Vagina (tissue), 2 donors: ENCODE measurements at places on chromosomes 6 and 20. TPM values are rescaled to one million over a fixed set of nuclear protein-coding genes. Genes with fewer than 3 reads are reported as not detected.

DNA sequence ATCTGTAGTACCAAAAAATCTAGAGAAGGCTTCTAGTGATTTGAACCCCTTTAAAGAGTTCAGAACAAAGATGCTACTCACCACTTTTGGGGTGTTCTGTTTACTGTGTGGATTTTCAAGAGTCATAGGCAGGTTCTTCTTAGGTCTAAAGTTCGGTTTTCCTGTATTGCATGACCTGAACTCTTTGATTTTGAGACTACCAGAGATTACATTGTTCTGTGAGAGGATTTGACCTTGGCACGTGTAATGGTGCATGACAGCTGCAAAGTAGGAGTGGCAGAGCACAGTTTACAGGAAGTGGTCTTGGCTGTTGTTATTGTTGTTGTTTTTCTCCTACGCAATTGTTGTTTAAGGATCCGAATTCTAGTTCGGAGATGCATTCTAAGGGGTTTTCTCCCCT is 592.7 kb downstream of the EPHA7 start:
- H3K36me3 ChIP-seq, result no peaks in the 10 kb centered on the region
- H3K27ac ChIP-seq, result no peak overlapping the region
- DNase-seq, result no peak
- H3K4me1 ChIP-seq, result no peaks in the 10 kb centered on the region

GRCh38 chr20:47020231-47020630 is 125.6 kb downstream of the EYA2 start:
- H3K27ac ChIP-seq, result peak overlapping the region; percentile 49
- no peak overlapping the region for H3K4me3 ChIP-seq
- H3K4me1 ChIP-seq, result peaks cover 18% of the 10 kb centered on the region
- no peak for DNase-seq
- no peaks in the 10 kb centered on the region for H3K36me3 ChIP-seq

GRCh38 chr6:132365281-132365907 is 35.9 kb downstream of the MOXD1 start:
- H3K4me3 ChIP-seq, result no peak overlapping the region
- H3K27me3 ChIP-seq, result no peaks in the 10 kb centered on the region

- H3K27me3 ChIP-seq, result no peaks in the 10 kb centered on the region
- no peak overlapping the region for H3K4me3 ChIP-seq
- H3K27ac ChIP-seq, result no peak overlapping the region
- H3K36me3 ChIP-seq, result no peaks in the 10 kb centered on the region
- no peaks in the 10 kb centered on the region for H3K4me1 ChIP-seq
Measured at GRCh38 chr6:116483616-116484015, 22.4 kb downstream of the CALHM6 start.

- no peaks in the 10 kb centered on the region for H3K36me3 ChIP-seq
- peaks cover 7% of the 10 kb centered on the region for H3K4me1 ChIP-seq
- no peaks in the 10 kb centered on the region for H3K27me3 ChIP-seq
- H3K4me3 ChIP-seq, result no peak overlapping the region
- no peak for DNase-seq
- H3K27ac ChIP-seq, result no peak overlapping the region
Measured at GRCh38 chr20:38209054-38209675, 44.1 kb upstream of the TGM2 start.

DNA sequence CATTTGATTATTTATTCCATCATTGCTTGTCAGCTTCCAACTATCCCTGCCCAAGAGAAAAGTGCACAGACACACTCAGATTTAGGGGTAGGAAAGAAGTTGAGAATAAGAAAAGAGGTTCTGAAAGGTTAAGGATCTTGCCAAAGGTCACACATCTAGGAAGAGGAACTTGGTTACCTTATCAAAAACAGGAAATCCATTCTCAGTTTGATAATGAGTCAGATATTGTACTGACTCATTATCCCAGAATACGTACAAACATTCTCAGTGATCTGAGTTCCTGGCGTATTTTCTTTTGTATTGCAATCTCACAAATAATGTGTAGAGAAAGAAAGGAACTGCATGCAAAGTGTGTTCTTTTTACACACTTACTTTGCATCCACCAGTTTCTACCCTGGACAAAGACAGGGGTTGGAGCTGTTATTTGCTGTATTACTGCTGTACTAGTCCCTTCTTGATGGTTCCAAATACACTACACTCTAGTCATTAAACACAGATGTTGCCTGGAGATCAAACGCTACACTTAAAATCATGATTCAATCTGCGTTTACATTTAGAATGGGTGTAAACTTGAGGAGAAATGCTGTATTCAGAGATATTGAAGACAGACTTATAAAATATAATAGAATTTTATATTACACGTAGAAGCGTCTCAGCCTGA is 545.7 kb downstream of the PRKN start:
- no peaks in the 10 kb centered on the region for H3K4me1 ChIP-seq
- no peaks in the 10 kb centered on the region for H3K36me3 ChIP-seq
- H3K27me3 ChIP-seq, result no peaks in the 10 kb centered on the region
- no peak overlapping the region for H3K27ac ChIP-seq

The KPNA5 gene
- total RNA-seq, result 7.9 TPM

The REM1 gene
- 4.4 TPM for total RNA-seq

The ABHD16B gene
- not detected for total RNA-seq
